ENCODE measurements at places on chromosomes 12 and 14. TPM values are rescaled to one million over a fixed set of nuclear protein-coding genes. Genes with fewer than 3 reads are reported as not detected.

- H3K27me3 ChIP-seq = no peaks in the 10 kb centered on the region
- DNase-seq = no peak
These were observed 11.2 kb downstream of the CEP170B start for GRCh38 chr14:104876251-104876699.

GRCh38 chr12:47189728-47190127, 110.0 kb upstream of the AMIGO2 start:
- peaks cover 27% of the 10 kb centered on the region for H3K4me1 ChIP-seq
- H3K4me3 ChIP-seq = no peak overlapping the region
- H3K36me3 ChIP-seq = no peaks in the 10 kb centered on the region
- H3K27me3 ChIP-seq = no peaks in the 10 kb centered on the region
- no peak overlapping the region for H3K27ac ChIP-seq
- DNase-seq = no peak

DNA sequence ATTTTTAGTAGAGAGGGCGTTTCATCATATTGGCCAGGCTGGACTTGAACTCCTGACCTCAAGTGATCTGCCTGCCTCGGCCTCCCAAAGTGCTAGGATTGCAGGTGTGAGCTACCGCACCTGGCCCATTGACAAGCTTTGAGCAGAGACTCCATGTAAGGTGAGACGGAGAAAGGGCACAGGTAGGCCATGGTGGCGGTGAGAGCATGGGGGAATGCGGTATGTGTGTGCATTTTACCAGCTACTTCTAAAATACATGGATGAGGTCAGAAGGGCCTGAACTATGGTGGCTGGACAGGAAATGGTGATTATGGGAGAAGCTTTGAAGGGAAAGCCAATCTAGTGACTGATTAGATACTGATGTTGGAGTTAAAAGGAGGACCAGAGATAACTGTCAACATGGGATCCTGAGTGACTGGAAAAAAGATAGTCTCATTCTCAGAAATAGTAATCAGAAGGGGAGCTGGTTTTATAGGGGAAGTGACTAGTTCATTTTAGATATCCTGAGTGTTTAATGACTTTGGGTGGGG, 21.9 kb upstream of the PTPRB start:
- H3K36me3 ChIP-seq = no peaks in the 10 kb centered on the region
- no peaks in the 10 kb centered on the region for H3K27me3 ChIP-seq
- H3K4me3 ChIP-seq = no peak overlapping the region
- no peak for DNase-seq
- H3K4me1 ChIP-seq = no peaks in the 10 kb centered on the region
- no peak overlapping the region for H3K27ac ChIP-seq

GRCh38 chr14:106845286-106846087, 1319.1 kb downstream of the TMEM121 start:
- no peaks in the 10 kb centered on the region for H3K27me3 ChIP-seq
- DNase-seq = no peak
- peak overlapping the region; percentile 60 for H3K27ac ChIP-seq
- H3K4me1 ChIP-seq = peaks cover 8% of the 10 kb centered on the region

DNA sequence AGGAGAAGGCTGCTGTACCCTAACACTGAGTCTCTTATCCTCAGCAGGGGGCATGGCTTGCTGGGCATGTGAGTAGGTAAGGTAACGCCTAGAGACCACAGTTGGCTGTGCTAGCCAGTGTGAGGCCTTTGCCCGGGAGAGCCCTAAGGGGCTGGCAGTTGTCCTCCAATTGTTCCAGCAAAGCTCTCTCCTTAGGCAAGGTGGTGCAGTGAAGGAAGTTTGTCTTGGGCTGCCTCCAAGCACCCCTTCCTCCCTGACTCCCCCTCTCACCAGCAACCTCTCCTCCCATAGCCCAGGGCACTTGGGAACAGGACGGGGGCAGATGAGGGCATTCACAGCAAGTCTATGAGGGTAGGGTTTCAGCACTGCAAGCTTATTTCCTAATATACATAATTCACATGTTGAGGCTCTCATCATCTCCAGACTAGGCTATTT, 23.0 kb downstream of the LACRT start:
- no peaks in the 10 kb centered on the region for H3K36me3 ChIP-seq
- no peak overlapping the region for H3K4me3 ChIP-seq
- no peak overlapping the region for H3K27ac ChIP-seq
- H3K4me1 ChIP-seq = no peaks in the 10 kb centered on the region
- no peak for DNase-seq
- H3K27me3 ChIP-seq = no peaks in the 10 kb centered on the region

GRCh38 chr12:48038085-48038484, 33.8 kb upstream of the COL2A1 start:
- H3K27ac ChIP-seq = no peak overlapping the region
- no peak for DNase-seq
- H3K27me3 ChIP-seq = no peaks in the 10 kb centered on the region

Gene MLXIP
- 16.9 TPM for total RNA-seq

Gene ACRBP
- total RNA-seq = 0.74 TPM

Gene CFAP54
- 1.7 TPM for total RNA-seq

DNA sequence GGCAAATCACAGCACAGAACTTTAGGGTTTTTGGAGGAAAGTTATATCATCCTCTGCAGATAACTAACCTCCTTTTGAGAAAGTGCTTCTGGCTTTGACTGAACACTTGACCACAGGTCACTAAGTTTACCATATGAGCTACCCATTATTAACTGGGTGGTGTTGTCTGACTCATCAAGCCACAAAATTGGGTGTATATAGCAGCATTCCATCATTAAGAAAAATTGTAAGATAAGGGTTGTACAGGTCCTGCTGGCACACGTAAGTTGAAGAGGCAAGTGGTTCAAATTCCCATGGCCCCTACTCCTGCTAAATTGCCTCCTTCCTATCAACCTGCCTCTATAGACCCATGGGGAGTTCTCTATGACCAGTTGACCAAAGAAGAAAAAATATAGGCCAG, 39.5 kb downstream of the L2HGDH start:
- H3K27ac ChIP-seq = no peak overlapping the region
- H3K4me3 ChIP-seq = no peak overlapping the region
- no peaks in the 10 kb centered on the region for H3K27me3 ChIP-seq
- no peaks in the 10 kb centered on the region for H3K36me3 ChIP-seq
- DNase-seq = no peak

DNA sequence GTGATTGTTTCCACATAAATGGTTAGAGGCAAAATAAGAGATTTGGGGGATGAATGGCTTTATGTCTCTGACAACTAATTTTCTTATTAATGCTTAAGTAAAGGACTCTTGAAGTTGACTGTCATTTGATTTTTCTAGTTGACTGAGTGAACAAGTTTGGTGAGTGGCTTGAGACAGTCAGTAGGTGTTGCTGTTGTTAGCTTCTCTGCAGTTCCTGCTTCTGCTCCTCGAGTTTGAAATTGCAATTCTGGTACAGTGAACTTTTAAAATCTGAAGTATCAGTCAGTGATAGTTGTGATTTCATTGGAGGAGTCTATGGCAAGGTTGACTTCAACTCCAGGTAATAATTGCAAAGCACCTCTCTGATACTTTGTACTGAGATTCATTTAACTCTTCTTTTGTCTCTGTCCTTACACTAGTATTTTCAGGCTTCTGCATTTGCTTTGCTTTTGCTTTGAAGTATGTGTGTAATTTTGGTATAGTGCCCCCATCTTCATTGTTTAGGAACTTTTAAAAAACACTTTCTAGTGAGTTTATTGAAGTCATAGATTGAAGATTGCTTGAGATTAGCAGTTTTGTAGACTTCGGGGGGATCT, 415.5 kb downstream of the PCNX1 start:
- no peak overlapping the region for H3K4me3 ChIP-seq
- no peaks in the 10 kb centered on the region for H3K36me3 ChIP-seq
- H3K4me1 ChIP-seq = peaks cover 16% of the 10 kb centered on the region
- no peaks in the 10 kb centered on the region for H3K27me3 ChIP-seq
- DNase-seq = no peak

- no peak overlapping the region for H3K4me3 ChIP-seq
- DNase-seq = no peak
- no peaks in the 10 kb centered on the region for H3K36me3 ChIP-seq
- no peaks in the 10 kb centered on the region for H3K27me3 ChIP-seq
- H3K27ac ChIP-seq = no peak overlapping the region
These were observed 82.6 kb upstream of the ARHGAP5 start for GRCh38 chr14:31994391-31995033.

DNA sequence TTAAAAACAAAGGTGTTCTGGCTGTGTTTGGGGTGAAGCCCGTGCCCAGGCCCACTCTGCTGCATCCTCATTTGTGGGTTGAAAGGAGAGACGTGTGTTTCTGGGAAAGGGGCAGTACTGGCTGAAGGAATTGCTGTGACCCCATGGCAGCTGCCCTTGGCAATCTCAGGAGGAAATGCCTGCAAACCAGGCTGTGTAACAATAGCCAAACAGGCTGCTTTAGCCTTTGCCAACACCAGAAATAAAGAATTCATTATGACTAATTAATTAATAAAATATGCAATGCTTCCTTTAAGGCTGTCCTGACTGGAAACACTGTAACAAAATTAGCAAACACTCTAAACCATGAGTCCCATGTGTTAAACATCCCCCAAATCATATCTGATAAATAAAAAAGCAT, 53.0 kb upstream of the KRR1 start:
- H3K27ac ChIP-seq = no peak overlapping the region
- no peaks in the 10 kb centered on the region for H3K36me3 ChIP-seq
- no peaks in the 10 kb centered on the region for H3K27me3 ChIP-seq
- no peak overlapping the region for H3K4me3 ChIP-seq

Gene KRT77
- 2.5 TPM for total RNA-seq

- no peaks in the 10 kb centered on the region for H3K27me3 ChIP-seq
- H3K36me3 ChIP-seq = no peaks in the 10 kb centered on the region
- H3K4me1 ChIP-seq = no peaks in the 10 kb centered on the region
- no peak overlapping the region for H3K27ac ChIP-seq
These were observed 226.7 kb downstream of the FUT8 start for GRCh38 chr14:65639216-65639615.

DNA sequence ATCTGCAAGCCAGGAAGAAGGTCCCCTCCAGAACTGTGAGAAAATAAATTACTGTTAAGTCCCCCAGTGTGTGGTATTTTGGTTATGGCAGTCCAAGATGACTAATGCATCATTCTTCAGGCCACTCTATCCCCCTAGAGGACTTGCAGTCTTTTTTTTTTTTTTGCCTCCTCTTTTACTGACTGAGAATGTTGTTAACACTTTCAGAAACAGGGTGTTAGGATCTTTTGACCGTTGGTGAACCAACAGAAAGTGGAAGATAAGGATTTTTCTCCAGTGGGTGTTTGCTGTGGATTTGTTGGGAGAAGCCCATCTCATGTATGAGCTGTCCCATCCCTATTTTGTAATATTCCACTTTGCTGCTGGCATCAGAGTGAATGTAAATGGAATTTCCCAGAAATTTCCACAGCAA, 37.8 kb downstream of the MARK3 start:
- no peaks in the 10 kb centered on the region for H3K36me3 ChIP-seq
- no peak for DNase-seq
- no peak overlapping the region for H3K27ac ChIP-seq
- H3K27me3 ChIP-seq = no peaks in the 10 kb centered on the region
